ENCODE measurements at places on chromosomes 11 and 22.
A peak's percentile ranks its signal among the peaks of the same experiment; 100 is the strongest.

GRCh38 chr22:47919893-47920292 is 1157.4 kb downstream of the TBC1D22A start:
- no peak for DNase-seq

- no peak for DNase-seq
Observed at GRCh38 chr11:12284316-12285050, 92.9 kb upstream of the PARVA start.

DNA sequence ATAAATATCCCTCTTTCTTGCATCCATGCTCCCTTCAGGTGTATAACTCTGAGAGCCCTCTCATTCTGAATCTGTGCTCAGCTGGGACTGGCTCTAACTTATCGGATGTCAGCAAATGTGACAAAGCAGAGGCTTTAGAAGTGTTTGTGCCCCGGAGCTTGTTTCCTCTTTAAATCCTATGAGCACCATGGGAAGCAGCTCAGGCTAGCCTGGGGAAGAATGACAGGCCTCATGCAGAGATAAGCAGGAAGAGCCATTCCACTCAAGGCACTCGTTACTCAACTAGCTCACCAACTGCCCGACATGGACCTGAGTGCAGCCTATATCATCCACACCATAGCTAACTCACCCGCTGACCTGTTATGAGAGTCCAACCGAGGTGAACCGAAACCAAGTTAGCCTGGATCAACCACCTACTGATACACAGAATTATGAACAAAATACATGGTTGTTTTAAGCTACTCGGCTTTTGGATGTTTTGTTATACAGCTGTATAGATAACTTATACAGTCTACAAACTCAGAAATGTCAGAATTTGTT is 990.7 kb downstream of the NTM start:
- DNase-seq, result peak; percentile 44

DNA sequence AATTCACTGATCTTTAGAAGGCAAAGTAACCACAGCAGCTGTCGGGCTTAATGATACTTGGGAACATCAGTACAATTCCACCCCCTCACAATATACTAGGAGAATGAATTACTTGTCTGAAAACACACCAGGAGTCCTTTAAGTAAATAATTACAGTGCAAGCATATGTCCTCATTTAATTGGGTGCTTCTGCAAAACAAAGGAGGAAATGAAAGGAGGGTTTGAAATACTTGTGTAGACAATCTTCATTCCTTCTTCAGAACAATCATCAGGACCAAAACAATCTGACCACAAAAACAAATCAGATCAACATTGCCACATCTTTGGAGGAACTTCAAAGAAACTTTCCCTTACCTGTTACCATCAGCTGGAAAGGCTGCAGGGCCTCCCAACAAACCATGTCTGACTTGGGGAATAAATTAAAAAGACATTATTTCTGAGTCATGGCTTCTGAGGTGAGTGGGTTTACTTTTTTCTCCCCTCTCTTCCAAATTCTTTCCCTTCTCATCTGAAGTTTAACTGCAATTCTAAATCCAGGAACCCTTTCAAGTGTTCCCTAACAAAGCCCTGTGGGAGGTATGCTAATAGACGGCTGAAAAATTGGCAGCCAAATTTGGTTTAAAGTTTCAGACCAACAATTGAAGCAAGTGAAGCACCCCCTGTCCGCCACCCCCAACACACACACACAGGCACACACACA is 12.5 kb upstream of the CCDC117 start:
- peak; percentile 44 for DNase-seq

- DNase-seq, result no peak
Observed at GRCh38 chr11:63998558-63999348, 12.5 kb downstream of the OTUB1 start.

DNA sequence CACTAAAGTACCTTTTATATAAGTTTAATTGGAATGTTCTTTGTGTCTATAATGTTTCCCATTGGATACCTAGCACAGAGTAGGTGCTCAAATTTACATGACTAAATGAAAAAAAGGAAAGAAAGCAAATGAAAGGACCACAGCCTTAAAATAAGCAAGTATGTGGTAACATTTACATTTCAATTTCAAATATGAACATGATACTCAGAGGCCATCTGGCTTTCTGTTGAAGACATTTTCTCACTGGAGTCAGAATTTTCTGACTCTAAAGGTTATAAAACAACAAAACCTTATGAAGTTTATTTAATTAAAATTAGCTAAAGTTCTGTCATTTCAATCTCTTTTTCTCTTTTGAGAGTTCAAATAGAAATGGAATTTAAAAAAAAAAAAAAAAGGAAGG is 904 bp upstream of the ANGPTL5 start:
- no peak for DNase-seq

- no peak for DNase-seq
Observed at GRCh38 chr22:39132871-39133524, 19.5 kb downstream of the CBX7 start.

DNA sequence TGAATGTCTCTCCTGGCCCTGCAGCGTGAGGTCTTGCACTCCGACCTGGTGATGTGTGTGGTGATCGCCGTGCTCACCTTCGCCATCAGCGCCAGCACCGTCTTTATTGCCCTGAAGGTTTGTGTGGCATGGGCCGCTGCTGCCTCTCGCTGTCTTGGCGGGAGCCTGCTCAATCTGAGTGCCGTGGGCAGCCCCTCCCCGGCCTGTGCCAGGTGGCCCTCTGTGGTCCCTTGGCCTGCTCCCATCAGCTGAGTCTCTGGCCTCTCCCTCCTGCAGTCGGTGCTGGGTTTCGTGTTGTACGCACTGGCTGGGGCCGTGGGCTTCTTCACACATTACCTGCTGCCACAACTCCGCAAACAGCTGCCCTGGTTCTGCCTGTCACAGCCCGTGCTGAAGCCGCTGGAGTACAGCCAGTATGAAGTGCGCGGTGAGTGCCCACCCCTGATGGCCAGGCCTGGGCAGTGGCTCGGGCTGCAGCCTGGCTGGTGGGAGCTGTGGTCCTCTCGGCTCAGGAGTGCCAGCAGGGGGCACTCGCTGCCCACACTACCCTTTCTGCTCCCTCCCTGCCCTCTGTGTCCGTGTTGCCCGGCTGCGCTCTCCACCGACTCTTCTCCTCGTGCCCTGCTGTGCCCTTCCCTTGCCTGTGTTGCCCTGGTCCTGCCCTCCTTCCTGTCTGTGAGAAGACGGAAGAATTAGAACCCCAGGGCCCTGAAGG is 10.2 kb downstream of the PCNX3 start:
- peak; percentile 17 for DNase-seq

DNA sequence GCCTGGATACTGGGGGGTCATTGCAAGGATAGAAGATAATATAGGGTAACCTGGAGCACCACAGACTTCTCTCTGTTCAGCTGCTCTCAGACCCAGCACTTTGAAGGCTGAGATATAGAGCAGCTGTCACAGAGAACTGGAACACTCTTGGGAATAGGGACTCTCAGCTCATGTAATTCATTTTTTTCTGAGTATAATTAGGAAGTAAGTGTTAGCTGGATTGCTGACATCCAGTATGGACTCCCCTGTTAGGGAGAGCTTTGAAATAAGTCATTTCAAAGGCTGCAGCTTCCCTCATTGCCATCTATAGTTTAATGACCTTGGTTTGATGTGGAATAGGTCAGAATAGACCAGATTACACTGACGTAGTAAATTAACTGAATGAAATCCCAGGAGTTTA is 120.8 kb upstream of the POU2AF2 start:
- DNase-seq, result no peak

GRCh38 chr11:5620651-5621521 is 3.9 kb upstream of the TRIM34 start:
- peak; percentile 75 for DNase-seq

- no peak for DNase-seq
Observed at GRCh38 chr11:69652999-69653398, 12.0 kb downstream of the CCND1 start.

- DNase-seq, result no peak
Observed at GRCh38 chr22:41508770-41509170, 35.5 kb downstream of the POLR3H start.

DNA sequence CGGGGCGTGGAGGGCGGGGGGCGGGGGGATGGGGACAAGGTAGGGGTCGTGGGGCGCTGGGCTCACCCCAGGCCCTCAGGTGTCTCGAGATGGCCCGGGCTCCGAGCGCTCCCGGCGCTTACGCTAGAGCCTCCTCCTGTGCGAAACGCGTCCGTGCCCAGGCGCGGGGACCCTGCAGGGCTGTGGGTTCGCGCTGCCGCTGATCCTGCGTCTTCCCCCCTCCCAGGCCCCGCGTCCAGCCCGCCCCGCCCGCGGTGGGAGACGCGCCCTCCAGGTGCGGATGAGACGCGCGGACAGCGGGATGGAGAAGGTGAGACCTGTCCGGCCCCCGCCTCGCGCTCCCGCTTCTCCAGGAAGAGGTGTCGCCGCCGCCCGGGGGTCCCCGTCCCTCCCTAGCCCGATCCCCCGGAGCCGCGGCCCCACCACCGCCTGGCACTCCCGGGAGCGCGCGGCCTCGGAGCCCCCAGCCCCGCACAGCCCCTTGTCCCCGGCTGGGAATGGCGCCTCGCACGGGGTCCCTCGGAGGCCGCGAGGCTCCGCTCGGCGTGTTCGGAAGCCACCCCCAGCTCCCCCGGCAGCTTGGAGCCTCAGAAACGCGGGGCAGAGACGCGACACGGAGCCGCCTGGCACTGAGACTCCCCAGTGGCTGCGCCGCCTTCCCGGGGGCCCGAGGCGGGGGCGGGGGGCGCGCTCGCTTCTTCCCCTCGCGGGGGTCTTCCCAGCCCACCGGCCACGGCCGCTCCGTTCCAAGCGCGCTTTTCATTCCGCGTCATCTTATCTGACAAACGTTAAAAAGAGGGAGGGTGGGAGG is 27.6 kb upstream of the TOLLIP start:
- no peak for DNase-seq

- no peak for DNase-seq
Observed at GRCh38 chr22:20267441-20268278, 458 bp downstream of the RTN4R start.

DNA sequence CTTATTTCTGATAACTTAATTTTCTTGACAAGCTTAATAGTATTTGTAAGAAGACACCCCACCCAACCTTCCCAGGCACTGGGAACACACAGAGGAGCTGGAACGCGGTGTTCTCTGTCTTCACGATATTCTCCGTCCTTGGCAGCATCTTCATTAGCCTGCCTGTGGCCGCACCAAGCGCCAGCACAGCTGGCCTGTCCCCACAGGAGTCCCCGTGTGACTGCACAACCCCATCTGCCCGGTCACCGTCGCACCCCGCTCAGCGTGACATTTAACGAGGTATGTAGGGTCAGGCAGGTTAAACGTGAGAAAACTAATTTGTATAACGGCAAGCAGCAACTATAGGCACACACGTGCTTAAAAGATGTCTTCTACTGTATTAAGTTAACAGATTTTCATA is 293.3 kb downstream of the BRD1 start:
- DNase-seq, result no peak

- no peak for DNase-seq
Observed at GRCh38 chr11:65501472-65502273, 2.8 kb downstream of the MALAT1 start.

GRCh38 chr11:119481021-119481666 is 58.2 kb upstream of the THY1 start:
- peak; percentile 48 for DNase-seq

- no peak for DNase-seq
Observed at GRCh38 chr11:2132246-2132645, 6.9 kb downstream of the IGF2 start.

DNA sequence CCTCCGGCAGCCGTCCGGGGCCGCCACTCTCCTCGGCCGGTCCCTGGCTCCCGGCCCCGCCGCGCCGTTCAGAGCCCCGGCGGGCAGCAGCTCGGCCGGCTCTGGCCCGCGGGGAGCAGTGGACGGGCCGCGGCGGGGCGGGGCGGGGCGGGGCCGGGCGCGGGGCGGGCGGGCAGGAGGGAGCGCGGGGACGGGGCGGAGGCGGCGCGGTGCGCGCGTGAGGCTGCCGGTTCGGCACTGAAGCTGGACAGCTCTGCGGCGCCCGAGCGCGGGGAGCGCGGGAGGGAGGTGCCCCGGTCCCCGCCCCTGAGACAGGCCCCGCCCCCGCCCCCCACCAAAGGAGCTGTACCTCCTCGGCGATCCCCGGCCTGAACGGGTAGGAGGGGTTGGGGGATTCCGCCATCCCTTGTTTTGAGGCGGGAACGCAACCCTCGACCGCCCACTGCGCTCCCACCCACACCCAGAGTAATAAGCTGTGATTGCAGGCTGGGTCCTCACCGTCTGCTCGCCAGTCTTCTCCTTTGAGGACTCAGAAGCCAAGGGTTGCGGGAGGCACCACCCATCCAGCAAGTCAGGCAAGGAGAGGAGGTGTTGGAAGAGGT is at the start of gene DRD2:
DRD2 (minus strand) TSS at position 239 of the 602 bp plus-strand sequence. CDS start 50,747 bp downstream, outside the sequence.
- no peak for DNase-seq

DNA sequence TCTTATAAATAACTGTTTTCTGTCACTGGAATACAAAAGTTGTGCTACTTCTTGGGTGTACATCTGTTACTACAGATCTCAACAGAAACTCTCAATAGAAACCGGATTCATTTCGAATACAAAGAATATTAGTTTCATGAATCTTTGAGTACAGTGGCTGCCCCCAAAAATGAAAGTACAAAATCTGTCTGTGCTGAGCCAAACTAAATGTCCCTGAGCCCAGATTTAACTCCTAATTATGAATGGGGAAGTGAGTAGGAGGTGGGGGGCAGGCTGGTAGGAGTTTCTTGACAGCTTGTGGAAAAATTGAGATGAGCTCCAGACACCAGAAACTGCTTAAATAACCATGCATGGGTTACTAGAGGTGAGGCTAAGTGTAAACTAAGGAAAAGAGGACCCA is 41.6 kb downstream of the PITPNB start:
- DNase-seq, result no peak

GRCh38 chr11:110374921-110375320 is 54.8 kb upstream of the FDX1 start:
- no peak for DNase-seq
